ENCODE measurements at places on chromosomes 1 and 21. TPM values are rescaled to one million over a fixed set of nuclear protein-coding genes. Genes with fewer than 3 reads are reported as not detected.

Gene FMOD
- total RNA-seq, result 73.9 TPM

DNA sequence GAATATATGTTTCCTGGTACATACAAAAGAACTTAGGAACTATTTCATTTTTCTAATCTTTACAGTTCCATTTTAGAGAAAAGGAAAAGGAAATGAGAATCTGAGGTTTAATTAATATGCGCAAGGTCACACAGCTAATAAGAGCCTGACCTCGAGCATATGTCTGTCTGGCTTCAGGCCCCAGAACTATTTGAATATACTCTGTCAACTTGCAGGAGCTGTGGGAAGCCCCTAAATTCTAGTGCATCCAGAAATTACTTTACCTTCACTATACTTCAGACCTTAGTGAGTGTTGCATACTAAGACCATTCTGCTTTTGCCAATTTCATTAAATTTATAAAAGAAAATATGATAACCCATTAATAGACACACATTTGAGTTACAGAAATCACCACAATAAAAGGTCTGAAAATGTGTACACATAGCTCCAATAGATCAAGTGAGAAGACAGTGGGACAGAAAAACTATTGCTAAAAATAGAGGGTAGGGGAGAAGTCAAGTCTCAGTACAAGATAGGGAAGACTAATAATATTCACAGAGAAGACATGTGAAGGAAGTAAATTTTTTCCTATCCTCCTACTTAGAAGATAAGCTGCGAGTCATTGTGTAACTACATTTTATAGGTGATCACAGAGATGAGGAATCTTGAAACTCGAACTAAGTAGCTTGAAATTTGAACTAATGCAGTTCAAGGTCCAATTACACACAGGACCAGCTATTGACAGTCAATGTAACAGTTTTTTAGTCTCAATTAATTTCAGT, 3.8 kb downstream of the RGS13 start:
- no peak for DNase-seq

DNA sequence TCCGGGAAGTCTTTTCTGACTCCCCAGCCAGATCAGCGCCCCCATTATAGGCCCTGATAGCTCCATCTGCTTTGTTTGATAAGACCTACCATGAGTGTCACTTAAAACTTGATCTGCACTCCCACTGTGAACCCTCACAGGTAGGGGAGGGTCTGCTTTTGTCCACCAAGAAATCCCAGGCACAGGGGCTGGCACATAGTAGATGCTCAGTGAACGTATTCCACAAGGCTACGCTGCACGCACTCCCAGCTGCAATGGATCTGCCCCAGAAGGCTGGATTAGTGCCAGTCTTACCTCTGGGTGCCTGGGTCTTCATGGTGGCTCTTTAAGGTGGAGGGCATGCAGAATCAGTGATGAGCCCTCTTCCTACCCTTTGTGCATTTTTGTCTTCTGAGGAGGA, 447.1 kb downstream of the PTPRU start:
- no peak for DNase-seq

Gene DCDC2B
- not detected for total RNA-seq

Gene BMP8B
- 32.1 TPM for total RNA-seq

Gene GSTM3
- total RNA-seq, result 134 TPM

DNA sequence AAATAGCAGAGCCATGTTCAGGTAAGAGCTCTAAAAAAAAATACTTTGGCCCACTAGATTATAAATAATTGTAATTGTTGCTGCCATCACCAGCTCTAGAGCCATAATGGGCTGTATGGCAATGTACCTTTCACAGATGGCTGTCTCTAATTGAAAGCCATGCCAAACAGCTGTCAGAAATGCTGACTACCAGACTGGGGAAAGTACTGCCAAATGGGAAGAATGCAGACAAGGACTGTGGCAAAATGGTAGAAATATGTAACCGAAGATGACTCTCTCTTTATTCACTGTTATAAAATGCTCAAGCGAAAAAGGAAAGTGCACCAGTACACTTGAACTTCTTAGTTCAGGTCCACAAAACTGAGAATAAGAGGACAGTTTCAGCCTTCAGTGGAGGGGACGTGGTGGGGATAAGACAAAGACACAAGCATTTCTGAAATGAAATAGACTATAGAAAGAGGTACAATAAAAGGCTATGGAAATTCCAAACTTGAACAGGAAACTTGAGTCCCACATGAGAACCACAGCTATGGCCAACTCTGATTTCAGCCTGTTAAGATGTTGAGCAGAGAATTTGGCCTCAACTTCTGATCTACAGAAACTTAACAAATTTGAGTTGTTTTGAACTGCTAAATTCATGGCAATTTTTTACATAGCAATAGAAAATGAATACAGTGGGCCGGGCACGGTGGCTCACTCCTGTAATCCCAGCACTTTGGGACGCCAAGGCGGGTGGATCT, 46.5 kb upstream of the LPGAT1 start:
- no peak for DNase-seq

Gene BRDT
- total RNA-seq, result not detected

Gene ACOT11
- total RNA-seq, result 13.8 TPM

GRCh38 chr1:209988706-209989105, 50.7 kb downstream of the SYT14 start:
- no peak for DNase-seq

DNA sequence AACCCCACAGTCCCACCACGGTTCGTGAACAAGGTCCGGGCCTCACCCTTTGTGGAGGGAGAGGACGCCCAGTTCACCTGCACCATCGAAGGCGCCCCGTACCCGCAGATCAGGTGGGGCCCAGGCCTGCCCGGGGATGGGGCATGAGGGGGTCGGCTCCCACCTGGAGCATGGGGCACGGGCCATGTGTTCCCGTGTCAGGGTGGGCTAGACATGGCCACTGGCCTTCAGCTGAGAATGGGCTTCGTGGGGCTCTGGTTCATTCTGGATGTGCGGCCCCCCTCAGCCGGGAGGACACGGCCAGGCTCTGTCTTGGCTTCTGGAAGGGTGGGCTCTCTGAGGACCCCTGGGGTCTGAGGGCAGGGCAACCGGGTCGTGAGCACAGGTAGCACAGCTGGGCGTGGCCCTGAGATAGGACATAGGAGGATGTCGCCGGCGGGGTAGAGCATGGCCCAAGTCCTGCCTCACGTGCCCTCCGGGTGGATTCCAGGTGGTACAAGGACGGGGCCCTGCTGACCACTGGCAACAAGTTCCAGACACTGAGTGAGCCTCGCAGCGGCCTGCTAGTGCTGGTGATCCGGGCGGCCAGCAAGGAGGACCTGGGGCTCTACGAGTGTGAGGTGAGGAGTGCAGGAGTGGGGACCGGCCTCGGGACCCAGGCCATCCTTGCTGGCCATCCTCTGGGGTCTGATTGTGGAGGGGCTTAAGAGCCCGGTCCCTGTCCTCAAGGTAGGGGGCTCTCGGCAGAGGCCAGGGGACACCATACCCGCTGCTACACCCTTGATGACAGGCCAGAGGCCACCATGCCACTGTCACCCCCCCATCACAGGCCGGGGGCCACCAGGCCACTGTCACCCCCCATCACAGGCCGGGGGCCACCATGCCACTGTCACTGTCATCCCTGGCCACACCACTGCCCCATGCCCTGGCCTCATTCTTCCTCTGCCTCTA, 55.5 kb downstream of the TRIM11 start:
- DNase-seq, result no peak

Gene EIF2D
- 63.8 TPM for total RNA-seq

DNA sequence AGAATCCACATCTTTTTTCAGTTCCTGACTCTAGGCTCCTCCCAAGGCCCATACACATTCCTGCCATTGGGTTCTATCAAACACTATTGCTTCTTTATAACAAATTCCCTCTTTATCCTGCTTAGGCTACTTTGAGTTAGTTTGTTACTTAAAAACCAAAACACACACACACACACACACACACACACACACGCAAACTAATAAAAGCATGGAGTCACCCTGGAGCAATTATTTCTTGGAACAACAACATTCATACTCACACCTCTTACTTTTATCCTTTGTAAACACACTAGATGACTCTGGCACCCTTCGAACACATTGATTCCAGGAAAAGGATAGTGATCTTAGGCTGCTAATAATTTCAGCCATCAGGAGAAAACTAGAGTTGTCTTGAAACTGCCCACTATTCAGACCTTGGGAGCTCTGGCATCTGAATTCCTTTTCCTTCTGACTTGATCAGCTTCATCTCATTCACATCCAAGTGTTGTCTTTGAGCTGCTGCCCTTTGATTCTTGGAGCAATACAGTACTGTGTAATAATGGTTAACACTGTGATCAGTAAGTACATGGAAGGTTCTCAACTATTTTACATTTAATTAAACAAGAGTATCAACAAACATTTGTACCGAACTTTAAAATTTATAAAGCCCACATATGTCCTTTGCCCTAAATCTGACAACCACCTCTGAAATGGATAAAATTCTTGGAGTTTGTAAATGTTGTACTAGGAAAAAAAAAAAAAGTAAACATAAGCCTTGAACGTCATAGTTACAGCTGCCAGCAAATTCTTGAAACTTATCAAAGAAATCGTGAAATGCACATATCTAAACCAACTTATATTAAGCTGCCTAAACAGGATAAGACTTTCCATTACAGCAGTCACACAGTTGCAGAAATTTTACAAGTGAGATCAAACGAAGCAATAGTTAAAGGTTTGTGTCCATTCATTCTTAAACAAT, 2.8 kb upstream of the SEC22B start:
- DNase-seq, result no peak

- no peak for DNase-seq
Measured at GRCh38 chr1:215631040-215631439, 63.9 kb downstream of the KCTD3 start.

- DNase-seq, result peak; percentile 14
Measured at GRCh38 chr1:40860706-40861223, 1.4 kb downstream of the CITED4 start.

Gene OR2T33
- total RNA-seq, result not detected

DNA sequence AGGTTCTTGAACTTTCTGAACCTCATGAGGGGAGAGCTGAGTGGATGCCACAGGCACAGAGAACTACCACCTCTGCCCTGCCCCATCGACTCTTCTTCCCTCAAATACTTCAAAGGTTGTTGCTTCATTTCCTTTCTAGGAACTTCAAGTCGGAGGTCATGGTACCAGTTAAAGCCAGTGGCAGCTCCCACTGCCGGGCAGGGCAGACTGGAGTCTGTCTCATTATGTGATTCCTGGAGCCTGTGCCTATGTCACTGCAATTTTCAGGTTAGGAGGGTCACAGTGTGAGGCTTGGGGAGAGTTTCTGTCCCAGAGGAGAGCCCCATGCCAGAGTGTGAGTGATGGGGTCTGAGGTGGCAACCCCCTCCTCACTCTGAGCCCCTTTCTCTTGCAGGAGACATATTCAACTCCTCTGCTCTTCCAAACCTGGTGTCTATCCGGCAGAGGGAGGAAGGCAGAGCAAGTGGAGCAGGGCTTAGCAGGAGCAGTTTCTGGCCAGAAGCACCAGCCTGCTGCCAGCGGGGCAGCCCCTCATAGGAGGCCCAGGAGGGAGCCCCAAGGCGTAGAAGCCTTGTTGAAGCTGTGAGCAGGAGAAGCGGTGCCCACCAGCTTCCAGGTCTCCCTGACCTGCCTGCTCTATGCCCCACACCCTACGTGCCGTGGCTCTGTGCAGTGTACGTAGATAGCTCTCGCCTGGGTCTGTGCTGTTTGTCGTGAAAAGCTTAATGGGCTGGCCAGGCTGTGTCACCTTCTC, 29.3 kb downstream of the CAMK1G start:
- no peak for DNase-seq

DNA sequence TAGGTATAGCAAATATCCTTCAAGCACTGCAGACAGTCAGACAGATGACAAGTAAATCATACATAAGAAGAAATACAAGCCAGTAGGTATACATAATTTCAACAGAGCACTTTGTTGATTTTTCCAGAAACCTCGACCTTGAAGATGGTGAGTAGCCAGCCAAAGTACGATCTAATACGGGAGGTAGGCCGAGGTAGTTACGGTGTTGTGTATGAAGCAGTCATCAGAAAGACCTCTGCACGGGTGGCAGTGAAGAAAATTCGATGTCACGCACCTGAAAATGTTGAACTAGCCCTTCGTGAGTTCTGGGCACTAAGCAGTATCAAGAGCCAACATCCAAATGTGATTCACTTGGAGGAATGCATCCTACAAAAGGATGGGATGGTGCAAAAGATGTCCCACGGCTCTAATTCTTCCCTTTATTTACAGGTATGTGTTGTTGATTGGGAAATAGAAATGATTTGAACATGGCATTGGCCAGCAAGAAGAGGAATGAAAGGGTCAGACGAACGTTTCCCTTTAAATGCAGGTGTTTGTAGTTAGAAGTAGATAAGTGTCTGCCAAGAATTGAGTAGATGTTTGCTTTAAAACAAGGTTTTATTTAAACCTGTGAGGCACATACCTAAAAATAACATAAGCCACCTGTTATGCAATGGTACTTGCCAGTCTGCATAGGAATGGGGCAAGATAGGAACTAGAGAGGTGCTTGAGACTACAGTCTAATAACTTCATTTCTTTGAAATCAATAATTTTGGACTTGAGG, 2.7 kb downstream of the PDIK1L start:
- DNase-seq, result no peak

DNA sequence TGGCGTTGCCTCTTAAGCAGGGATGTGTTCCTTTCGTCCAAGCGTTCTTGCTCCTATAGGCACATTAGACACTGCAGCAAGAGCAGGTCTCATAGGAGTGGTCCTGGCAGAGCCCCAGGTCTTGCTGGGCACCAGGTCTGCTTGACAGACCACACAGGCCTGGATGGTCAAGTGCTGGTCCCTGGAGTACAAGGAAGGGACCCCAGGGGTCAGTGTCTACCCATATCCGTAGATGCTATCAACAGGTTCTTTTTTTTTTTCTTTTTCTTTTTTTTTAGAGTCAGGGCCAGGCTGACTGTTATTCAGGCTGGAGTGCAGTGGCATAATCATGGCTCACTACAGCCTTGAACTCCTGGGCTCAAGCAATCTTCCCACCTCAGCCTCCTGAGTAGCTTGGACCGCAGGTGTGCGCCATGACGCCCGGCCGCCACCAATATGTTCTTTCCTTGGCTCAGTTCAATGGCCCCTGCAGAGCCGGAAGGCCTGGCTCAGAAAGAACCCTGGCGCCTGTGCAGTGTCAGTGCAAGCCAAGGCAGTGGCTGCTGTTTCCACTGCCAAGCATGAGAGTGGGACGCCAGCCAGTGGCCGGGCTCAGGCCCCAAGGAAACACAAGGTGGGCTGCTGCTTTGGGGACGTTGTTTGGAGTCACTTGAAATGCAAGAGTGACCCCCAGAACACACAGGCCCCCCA, 10.0 kb upstream of the TNFRSF8 start:
- no peak for DNase-seq

- no peak for DNase-seq
Measured at GRCh38 chr1:114002492-114003239, 23.4 kb downstream of the OLFML3 start.

Gene LCE6A
- total RNA-seq, result not detected

- no peak for DNase-seq
Measured at GRCh38 chr1:17567582-17567981, 28.1 kb downstream of the ARHGEF10L start.

- DNase-seq, result no peak
Measured at GRCh38 chr1:86739648-86740509, 35.5 kb downstream of the SH3GLB1 start.

Gene BACE2
- 69.5 TPM for total RNA-seq
